ENCODE measurements at places on chromosomes 12 and 14. TPM values are rescaled to one million over a fixed set of nuclear protein-coding genes. Genes with fewer than 3 reads are reported as not detected.

DNA sequence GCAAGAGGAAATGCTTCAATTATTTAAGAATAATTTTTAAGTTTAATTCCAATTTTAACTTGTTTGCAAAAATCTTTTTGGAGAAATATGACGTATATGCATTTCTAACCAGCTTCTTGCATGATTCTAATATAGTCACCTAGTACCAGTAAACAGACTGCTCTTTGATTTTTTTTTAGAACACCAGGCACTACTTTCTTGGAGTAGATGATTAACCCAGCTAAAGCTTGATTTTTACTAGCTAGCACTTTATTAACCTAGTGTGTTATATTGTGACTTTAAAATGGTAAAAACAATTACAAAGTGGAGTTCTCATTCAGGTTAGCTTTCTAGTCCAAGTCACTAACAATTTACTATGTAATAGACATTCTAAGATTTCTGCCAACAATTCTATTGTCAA lies 32.6 kb upstream of the FGD4 start:
- no peak for DNase-seq
- H3K4me1 ChIP-seq = no peaks in the 10 kb centered on the region
- no peaks in the 10 kb centered on the region for H3K36me3 ChIP-seq
- H3K27ac ChIP-seq = no peak overlapping the region
- H3K27me3 ChIP-seq = no peaks in the 10 kb centered on the region

DNA sequence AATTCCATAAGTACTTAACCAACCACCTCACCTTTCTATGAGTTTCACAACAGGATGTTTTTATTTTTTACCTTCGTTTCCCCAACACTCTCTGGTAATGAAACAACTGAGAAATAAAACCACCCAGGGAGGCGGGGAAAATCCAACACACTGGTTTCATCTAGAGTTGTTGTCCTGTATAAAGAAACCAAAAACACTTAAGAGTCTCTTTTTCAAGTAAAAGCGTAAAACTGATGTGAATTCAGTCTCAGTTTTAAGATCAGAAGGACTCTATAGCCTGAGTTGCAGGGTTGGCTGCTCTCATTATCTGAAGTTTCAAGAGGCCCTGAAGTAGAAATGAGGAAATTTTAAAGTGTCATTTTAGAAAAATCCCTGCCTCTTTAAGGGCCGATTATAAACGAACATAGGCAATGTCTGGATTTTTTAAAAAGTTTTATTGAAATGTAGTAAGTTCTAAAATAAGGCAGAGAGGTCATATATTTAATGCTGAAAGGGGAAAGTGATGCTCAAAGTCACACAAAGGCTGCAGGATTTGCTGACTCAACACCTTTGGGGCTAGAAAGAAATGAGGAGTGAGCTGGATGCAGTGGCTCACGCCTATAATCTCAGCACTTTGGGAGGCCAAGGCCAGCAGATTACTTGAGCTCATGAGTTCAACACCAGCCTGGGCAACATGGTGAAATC lies 27.2 kb downstream of the HIGD1C start:
- H3K4me3 ChIP-seq = no peak overlapping the region
- DNase-seq = no peak
- H3K27ac ChIP-seq = no peak overlapping the region
- no peaks in the 10 kb centered on the region for H3K27me3 ChIP-seq
- H3K4me1 ChIP-seq = no peaks in the 10 kb centered on the region

DNA sequence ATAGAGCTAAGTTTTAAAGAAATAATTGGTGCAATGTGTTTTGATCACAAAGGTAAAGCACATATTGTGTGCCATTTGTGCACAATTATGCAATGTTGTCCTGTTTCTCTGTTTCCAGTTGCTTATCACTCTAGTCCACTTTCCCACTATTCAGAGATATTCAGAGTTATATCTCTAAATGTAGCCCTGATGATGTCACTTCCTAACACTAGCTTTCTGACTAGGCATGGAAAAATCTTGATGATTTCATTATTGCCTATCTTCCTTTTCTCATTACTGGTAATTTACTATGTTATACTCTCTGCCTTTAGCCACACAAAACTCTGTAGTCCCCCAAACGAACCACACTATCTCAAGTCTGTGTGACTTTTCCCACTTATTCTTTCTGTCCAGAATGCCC lies 221.2 kb downstream of the TRHDE start:
- H3K4me3 ChIP-seq = no peak overlapping the region
- H3K4me1 ChIP-seq = no peaks in the 10 kb centered on the region
- H3K27ac ChIP-seq = no peak overlapping the region
- DNase-seq = no peak
- H3K27me3 ChIP-seq = no peaks in the 10 kb centered on the region

DNA sequence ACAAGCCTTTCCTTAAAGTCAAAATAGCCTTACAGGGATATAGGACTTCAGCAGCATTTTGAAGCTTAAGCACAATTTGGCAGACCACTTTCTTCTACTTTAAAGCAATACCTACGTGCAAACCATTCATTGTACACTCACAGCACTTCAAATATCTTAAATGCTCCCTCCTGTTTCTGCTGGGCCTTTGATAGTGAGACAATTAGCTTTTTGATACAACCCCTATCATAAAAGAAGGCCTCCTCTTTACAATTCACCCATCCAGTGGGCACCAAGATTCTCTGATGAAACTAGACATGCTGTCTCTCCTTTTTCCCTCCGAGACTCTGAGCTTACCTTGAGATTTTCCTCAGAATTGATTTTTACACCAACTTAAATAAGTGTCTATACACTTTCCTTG lies 157.5 kb upstream of the FAR2 start:
- no peaks in the 10 kb centered on the region for H3K27me3 ChIP-seq
- H3K4me1 ChIP-seq = no peaks in the 10 kb centered on the region
- DNase-seq = no peak
- no peaks in the 10 kb centered on the region for H3K36me3 ChIP-seq
- H3K4me3 ChIP-seq = no peak overlapping the region

- no peak for DNase-seq
- peaks cover 34% of the 10 kb centered on the region for H3K4me1 ChIP-seq
- peak overlapping the region; percentile 87 for H3K4me3 ChIP-seq
- no peak overlapping the region for H3K27ac ChIP-seq
- no peaks in the 10 kb centered on the region for H3K27me3 ChIP-seq
- peaks cover 6% of the 10 kb centered on the region for H3K36me3 ChIP-seq
These were observed 2.1 kb downstream of the KMT2D start for GRCh38 chr12:49058366-49059044.

Gene HOXC10
- 1.4 TPM for total RNA-seq

Gene FZD10
- total RNA-seq = not detected

Gene TMCC3
- 19.9 TPM for total RNA-seq

Gene MANSC4
- not detected for total RNA-seq

Gene PTCSC3
- total RNA-seq = not detected

Gene OR4K2
- total RNA-seq = not detected

Gene GLT8D2
- 1.2 TPM for total RNA-seq

Measured in PC-9 (cell line).